ENCODE measurements at places on chromosomes 5 and 9.

GRCh38 chr5:50786073-50786472, 119.6 kb downstream of the PARP8 start:
- no peak for DNase-seq

- no peak for DNase-seq
Measured at GRCh38 chr9:91119142-91119541, 242.6 kb downstream of the AUH start.

GRCh38 chr9:113361304-113362018, 12.1 kb downstream of the BSPRY start:
- DNase-seq, result no peak

- DNase-seq, result no peak
Measured at GRCh38 chr5:33524476-33524875, 83.7 kb downstream of the TARS1 start.

GRCh38 chr9:118809160-118809625, 560.0 kb downstream of the BRINP1 start:
- no peak for DNase-seq

DNA sequence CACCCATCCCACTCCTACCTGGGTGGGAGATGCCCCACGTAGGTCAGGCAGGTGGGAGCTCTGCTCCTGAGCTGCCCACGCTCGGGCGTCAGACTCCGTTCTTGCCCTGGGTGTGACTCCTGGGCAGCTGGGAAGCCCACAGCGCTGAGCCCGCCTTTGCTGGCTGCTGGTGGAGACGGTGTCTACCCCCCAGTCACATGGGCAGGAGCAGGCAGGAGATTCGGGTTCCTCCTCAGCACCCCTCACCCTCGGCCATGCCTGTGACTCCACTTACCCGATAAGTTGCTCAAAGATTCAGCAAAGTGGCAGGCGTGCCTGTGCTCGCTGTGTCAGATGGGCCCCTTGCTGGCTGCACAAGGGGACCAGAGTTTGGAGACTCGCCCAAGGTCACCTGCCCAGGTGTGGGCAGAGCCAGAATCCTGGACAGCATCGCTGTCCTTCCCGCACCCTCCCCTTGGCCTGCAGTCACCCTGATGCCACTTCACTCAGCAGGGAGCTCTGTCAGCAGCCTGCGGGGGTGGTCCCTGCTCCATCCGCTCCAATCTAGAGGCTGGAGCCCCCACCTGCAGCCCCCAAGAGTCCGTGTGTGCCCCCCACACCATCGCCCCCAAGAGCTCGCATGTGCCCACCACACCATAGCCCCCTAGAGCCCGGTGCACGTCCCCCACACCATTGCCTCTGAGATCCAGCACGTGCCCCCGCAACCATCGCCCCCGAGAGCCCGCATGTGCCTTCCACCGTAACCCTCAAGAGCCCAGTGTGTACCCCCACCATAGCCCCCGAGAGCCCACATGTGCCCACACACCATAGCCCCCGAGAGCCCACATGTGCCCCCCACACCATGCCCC, 4.2 kb downstream of the LCN1 start:
- no peak for DNase-seq

GRCh38 chr5:138110266-138110963, 26.6 kb downstream of the WNT8A start:
- DNase-seq, result no peak

GRCh38 chr5:73322437-73323076, 126.0 kb downstream of the FOXD1 start:
- no peak for DNase-seq

DNA sequence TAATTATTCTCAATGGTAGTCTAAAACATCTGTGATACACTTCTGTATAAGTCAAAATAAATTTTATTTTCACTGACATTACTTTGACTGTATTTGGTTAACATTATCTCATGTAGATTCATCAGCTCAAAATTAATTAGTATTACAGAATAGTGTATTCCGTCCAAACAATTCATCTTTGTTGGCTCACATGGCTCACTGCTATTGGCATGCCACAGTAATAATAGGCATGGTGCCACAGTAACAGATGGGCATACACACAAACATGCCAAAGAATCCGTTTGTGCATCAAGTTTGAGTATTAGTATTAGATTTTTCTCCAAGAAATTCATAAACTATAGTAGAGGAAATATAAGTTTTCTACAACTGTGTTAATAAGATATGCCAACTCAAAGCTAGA, 14.2 kb downstream of the AP3B1 start:
- DNase-seq, result no peak

DNA sequence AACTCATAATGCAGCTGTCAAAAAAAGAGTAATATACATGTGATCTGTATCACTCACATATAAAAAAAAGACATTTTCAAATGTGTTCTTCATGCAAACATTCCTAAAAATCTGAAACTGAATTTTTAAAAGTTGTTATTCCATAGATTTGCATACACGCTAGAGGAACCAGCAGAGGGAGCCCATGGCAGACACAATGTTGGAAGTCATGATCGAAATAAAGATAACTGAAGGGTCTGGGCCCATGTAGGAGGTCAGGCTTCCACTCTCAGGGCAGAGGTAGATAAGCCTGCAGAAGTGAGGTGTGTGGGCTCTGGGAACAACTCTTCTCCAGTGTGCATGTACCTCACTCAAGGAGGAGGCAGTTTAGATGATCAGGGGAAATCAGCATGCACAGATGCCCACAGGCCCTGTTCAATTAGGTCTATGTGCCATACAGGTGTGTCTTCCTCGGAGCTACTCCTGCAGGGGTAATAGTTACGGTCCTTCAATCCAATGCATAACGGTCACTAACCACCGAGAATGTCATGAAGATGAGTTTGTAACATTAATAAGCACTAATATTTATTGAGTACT, 208.6 kb downstream of the EPB41L4A start:
- peak; percentile 46 for DNase-seq

GRCh38 chr5:175166026-175166425, 278.0 kb downstream of the DRD1 start:
- no peak for DNase-seq

DNA sequence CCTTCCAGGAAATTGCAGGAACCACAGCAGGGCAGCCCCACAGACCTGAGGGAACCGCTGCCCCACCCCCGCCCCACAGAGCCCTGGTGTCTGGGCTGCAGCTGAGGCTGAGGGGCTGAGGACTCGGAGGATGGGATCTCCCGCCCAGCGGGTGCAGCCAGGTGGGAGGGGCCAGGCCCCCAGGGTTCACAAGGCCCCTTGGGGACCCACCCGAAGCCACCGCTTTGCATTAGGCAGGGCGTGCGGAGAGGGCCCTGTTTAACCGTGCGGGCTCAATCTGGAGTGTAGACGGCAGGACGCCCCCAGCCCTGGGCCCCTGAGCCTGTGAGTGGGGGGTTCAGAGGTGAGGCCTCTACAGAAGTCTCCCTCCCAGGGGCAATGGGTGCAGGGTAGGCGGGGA, 10.8 kb downstream of the NOTCH1 start:
- DNase-seq, result no peak

DNA sequence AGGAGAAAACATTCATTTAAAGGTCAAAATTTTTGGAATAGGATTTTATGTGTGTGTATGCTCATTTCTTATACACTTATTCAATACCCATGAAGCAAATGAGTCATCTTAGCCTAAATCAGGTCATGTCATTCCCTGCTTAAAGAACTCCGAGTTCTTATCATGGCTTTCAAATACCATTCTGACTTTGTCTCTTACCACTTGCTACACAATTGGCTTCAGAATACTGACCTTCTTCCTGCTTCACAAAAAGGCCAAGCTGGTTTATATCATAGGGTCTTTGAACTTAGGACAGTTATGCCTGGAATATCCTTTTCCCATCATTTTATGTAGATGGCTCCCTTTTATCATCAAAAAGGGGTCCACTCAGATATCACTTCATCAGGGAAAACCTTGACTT, 652.2 kb upstream of the WWC1 start:
- DNase-seq, result no peak

DNA sequence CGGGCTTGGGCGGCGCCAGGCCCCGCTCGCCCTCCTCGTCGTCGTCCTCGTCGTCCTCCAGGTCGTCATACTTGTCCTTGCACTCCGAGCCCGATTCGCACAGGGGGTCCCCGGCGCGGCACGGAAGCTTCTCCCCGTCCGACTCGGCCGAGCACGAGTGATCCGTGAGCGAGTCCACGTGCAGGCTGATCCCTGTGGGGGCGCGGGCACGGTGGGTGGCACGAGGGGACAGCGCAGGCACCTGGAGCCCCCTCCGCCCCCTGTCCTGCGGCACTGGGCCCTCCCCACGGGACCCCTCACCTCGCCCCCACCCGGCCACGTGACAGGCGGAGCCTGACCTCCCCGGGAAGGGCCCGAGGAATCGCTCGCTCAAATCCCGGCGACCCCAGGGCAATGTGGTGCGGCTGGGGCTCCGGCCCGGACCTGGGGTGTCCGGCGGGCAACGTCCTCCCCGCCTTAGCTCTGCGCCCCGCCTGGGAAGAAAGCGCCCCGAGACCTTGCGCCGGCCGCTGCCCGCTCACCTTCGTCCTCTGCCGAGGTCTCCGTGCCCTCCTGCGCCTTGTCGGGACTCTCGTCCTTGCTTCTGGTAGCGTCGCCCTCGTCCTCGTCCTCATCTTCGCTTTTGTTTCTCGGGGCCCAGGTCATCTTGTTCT, 2.5 kb downstream of the IRX2 start:
- DNase-seq, result no peak

All from right hindlimb (tissue), 1 donor.